CD4-positive, alpha-beta T cell treated with Interleukin-6 at 100 ng/mL for 8 hours (primary cell): ENCODE measurements at places on chromosomes 3 and 15.

GRCh38 chr3:2141482-2141881, 42.8 kb downstream of the CNTN4 start:
- no peak for DNase-seq

DNA sequence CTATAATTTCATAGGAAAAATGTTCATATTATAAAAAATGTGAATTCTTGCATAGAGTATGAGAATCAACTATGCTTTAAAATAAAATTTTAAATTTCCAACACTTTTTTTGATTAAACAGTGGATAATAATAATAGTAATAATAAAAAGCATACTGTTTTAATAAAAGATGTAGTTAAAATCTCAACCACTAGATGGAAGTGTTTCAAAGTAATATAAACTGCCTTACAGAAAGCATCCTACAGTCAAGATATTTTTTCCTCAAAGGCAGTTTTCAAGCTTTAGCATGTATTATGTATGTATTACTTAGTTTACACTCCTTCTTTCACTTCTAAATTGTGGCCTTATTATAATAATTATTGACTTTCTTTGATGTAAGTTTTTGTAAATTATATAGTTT, 217.5 kb downstream of the CHL1 start:
- DNase-seq, result no peak

DNA sequence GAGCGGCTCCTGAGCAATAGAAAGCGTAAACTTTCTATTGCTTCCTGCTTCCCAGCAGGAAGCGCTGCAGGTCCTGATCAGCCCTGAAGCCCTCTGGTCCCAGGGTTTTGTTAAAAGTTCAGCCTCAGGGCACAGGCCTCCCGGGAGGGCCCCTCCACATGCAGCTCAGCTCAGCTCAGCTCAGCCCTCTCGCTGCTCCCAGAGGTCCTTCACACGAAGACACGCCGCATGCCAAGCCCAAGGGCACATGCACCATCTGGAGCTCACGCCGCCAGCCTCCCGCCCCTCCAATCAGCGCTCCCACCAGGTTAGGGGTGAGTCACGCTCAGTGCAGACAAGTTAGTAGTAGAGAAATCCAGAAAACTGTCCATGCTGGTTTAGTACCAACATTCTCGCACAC, 12.7 kb downstream of the TKT start:
- no peak for DNase-seq

DNA sequence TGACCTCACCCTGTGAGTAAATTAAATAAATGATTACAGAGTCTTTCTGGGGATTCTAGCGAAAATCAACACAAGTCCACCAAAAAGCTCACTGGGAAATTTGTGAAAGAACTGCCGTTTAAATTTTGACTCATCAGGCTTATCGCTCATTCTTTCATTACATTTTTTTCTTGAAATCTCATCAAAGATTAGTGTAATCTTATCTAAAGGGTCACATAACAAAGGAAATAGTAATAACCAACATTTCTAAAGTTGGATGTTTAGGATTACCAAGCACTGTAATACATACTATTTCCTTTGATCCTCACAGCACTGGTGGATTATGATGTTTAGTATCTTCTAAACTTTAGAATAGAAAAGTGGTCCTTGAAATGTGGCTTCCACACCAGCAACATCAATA, 111.1 kb upstream of the CBLB start:
- no peak for DNase-seq

GRCh38 chr3:13507247-13507569, 27.1 kb downstream of the HDAC11 start:
- DNase-seq, result no peak

- DNase-seq, result no peak
These were observed 96.5 kb upstream of the TNIK start for GRCh38 chr3:171556574-171557145.
